ENCODE measurements at places on chromosomes 16 and 17.

DNA sequence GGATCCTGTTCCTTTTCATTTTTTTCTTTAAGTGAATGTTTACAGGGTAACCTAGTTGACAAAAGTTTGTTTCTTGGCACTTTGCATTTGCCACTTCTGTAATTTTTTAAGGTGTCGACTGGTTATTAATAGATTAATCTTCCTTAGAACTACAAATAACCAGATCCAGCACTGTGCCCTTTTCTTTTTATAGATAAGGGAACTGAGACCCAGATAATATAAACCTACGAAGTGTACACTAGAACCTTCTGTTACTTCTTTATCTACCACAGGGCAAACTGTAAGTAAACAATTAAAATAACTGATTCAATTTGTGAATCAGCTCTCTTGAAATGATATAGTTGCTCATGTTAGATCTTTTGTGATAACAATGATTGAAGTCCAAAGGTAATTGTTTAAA, 55.4 kb downstream of the NLK start:
- DNase-seq: no peak

DNA sequence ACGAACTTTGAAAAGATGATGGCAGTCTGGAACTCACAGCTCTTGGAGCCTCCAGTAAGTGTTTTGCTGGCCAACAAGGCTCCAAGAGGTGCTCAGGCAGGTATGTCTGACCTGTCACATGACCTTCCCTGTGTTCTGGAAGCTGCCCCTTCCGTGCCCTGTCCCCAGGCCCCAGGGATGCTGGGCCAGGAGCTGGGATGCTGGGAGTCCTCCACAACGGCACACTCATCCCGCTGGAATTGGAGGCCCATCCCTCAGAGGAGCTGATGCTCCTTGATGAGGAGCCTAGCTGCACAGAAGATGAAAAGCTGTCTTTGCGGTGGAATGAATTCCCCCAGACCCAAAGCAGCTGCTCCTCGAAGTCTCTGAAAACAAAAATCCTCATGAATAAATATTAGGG, 47.8 kb downstream of the HOXB1 start:
- DNase-seq: no peak

DNA sequence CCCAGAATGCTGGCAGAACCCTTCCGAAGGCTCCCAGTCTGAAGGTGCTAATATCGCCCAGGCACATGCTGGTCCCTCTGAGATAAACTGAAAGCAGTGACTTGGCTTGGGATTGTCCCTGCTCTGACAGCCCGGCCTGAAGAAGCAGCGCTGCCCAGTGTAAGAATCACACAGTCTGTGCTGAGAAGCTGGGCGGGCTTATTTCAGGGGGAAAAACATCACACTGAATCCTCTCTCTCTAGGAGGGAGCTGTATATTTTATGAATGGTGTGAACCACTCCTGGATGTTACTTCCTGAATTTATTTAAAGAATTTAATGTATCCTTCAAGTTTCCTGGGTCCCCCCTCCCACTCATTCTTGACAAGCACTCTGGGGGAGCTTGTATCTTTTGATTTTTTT, 36.3 kb downstream of the GAS7 start:
- DNase-seq: no peak

DNA sequence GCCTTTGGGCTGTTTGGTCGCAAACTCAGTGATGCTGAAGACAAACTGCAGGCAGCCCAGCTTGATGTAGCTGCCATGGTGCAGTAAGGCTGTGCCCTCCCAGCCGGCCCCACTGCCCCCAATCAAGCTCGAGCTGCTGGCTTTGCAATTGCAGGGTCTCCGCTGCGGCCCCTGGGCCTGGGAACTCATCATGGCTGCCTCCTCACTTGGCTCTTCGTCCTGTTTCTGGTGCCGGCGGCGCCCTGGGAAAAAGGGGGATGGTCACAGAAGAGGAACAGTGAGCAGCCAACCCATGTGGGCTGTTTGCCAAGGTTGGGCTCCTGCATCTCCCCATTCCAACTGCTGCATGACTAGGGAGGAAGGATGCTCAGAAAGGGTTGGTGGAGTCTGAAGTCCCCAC, 3.4 kb upstream of the DHRS13 start:
- no peak for DNase-seq

- no peak for DNase-seq
These were observed 15.8 kb downstream of the WDR45B start for GRCh38 chr17:82632451-82632850.

- no peak for DNase-seq
These were observed 181.3 kb downstream of the HS3ST3A1 start for GRCh38 chr17:13420418-13420826.

Data from fibroblast of skin of left quadriceps (primary cell).